ENCODE measurements at places on chromosomes 3 and 15. TPM values are rescaled to one million over a fixed set of nuclear protein-coding genes. Genes with fewer than 3 reads are reported as not detected.

The STRA6 gene
- not detected for total RNA-seq

The GASK1A gene
- under 0.01 TPM for total RNA-seq

The PPM1M gene
- 15.9 TPM for total RNA-seq

The CPLX3 gene
- total RNA-seq: not detected

The CHRD gene
- 0.20 TPM for total RNA-seq

The ERICH6 gene
- not detected for total RNA-seq

The IRAK2 gene
- total RNA-seq: 26.1 TPM

- DNase-seq: no peak
These were observed 40.6 kb upstream of the CGNL1 start for GRCh38 chr15:57335719-57336118.

GRCh38 chr3:13047296-13048165 is 25.7 kb downstream of the IQSEC1 start:
- no peak for DNase-seq

- DNase-seq: no peak
These were observed 6.4 kb downstream of the SIAH2 start for GRCh38 chr3:150756491-150757059.

DNA sequence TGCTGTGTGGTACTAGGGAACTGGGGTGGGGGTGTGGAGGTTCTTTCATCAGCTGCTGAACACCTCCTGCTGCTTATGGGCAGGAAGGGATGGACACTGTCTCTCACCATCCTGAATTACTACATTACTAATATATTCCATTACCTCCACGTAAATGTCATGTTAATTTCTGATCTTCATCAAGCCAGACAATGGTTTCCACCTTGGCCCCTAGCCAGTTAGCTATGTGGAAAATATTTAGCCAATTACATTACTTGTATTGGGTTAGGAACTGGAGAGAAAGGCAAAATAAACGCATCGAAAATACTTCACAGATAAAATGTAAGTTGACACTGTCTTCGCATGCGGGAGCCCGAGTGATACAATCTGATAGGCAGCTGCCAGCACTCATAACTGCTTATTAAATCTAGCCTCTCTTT is 95.1 kb downstream of the FOXP1 start:
- DNase-seq: no peak
